NCI-H187 treated with DMSO at 0.1 percent for 48 hours (cell line): ENCODE measurements at places on chromosomes 11 and 22.
A peak's percentile ranks its signal among the peaks of the same experiment; 100 is the strongest.

DNA sequence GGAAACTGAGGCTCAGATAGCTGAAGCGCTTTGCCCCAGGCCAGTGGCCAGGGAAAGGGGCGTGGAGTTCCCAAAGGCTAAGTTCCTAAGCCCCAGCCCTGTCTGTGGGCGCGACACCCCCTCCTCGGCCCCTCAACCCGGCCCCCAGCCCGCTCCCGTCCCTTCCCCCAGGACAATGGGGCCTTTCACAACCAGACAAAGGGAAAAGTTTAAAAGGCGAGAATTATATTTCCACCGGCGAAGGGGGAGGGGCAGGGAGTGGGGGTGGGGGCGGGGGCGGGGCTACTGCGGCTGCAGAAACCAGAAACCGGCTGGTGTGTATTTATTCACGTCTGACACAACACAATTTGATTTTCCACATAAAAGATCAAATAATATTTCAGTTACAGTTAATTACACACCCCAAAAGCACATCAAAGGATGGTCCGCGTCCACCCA lies 192.1 kb downstream of the MN1 start:
- DNase-seq = no peak

- DNase-seq = peak; percentile 37
These were observed 7.9 kb downstream of the ATG16L2 start for GRCh38 chr11:72821920-72822799.

DNA sequence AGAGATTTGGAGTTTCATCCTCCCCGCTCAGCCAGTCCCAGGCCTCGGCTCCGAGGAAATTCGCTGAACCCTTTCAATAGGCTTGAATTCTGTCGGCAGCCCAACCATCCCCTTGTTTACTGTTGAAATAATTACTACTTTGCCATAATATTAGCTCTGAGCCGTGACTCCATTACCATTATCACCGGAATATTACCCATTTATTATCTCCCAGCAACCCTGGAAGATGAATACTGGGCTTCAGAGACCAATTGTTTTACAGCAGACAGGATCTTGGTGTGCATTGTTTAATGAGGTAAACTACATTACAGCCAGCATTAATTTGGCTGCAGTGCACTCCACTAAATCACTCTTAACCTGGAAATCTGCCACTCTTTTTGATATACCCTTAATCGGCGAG lies 867.4 kb downstream of the NTM start:
- DNase-seq = no peak

DNA sequence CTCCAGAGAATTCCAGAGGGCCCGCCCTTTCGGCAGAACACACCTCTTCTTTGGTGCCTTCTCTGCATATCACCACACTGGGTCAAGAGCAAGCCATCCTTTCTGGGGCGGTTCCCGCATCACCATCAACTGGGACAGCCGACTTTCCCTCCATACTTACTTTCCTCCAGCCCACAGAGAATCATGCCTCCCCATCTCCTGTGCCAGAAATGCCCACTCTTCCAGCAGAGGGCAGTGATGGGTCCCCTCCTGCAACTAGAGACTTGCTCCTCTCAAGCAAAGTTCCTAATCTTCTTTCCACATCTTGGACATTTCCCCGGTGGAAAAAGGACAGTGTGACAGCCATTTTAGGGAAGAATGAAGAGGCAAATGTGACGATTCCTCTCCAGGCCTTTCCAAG lies 157.7 kb downstream of the C11orf91 start:
- peak; percentile 21 for DNase-seq

DNA sequence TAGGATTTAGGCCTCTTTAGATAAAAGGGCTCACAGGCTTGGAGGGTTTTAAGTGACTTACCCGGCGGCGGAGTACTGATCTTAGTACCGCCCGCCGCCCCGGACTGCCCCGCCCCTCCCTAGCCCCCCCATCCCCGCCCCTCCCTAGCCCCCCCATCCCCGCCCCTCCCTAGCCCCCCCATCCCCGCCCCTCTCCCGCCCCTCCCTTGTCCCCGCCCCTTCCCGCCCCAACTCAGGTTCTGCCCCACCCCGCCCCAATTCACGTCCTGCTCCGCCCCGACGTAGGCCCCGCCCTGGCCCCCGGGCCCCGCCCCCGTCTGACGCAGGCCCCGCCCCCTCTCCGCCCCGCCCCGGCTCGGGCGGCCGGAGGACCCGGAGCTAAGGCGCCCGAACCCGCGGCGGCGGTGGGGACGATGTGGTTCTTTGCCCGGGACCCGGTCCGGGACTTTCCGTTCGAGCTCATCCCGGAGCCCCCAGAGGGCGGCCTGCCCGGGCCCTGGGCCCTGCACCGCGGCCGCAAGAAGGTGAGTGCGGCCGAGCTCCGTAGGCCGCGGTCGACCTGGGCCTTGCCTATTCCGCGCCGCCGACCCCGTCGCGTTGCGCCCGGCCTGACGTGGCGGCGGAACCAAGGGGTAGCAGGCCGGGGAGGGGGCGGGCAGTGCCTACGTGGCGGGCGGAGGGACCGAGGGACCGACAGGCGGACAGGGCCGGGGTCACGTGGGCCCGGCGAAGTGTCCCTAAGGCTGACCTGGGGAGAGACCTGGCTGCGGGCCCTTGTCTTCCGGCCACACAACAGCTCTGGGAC lies at the start of gene SCYL1:
Gene SCYL1 (plus strand): TSS at position 343 of the 805 bp plus-strand sequence. CDS start 71 bp downstream, at position 414.
- DNase-seq = no peak
